ENCODE measurements at places on chromosomes 6 and 20. TPM values are rescaled to one million over a fixed set of nuclear protein-coding genes. Genes with fewer than 3 reads are reported as not detected.

PPP1R14C gene
- 0.52 TPM for total RNA-seq

MYMX gene
- not detected for total RNA-seq

SLC17A2 gene
- not detected for total RNA-seq

SOX4 gene
- total RNA-seq, result 30.3 TPM

HLA-DQA2 gene
- total RNA-seq, result 5.7 TPM

TMEM242 gene
- total RNA-seq, result 12.9 TPM

RNF144B gene
- total RNA-seq, result 34.0 TPM

RAET1L gene
- total RNA-seq, result not detected

LTB gene
- total RNA-seq, result 0.42 TPM

CDH22 gene
- total RNA-seq, result 0.23 TPM

SLC24A3 gene
- total RNA-seq, result 17.1 TPM

REPS1 gene
- total RNA-seq, result 89.5 TPM

CDH4 gene
- 0.26 TPM for total RNA-seq

ADGB gene
- total RNA-seq, result not detected

PSORS1C1 gene
- 0.10 TPM for total RNA-seq

ULBP3 gene
- 4.5 TPM for total RNA-seq

FLRT3 gene
- total RNA-seq, result 77.7 TPM

TENT5A gene
- total RNA-seq, result 21.6 TPM

DAAM2 gene
- 23.0 TPM for total RNA-seq

FAM135A gene
- 33.7 TPM for total RNA-seq

NCR2 gene
- not detected for total RNA-seq

BLOC1S5 gene
- 10.1 TPM for total RNA-seq

PLTP gene
- total RNA-seq, result 101 TPM

TXLNB gene
- 0.94 TPM for total RNA-seq

RNF182 gene
- total RNA-seq, result 0.89 TPM

COL12A1 gene
- 40.4 TPM for total RNA-seq

MRPL18 gene
- total RNA-seq, result 69.6 TPM

ADIG gene
- not detected for total RNA-seq

GRM4 gene
- 0.21 TPM for total RNA-seq

RHAG gene
- not detected for total RNA-seq

LTA gene
- not detected for total RNA-seq

SLC17A1 gene
- total RNA-seq, result not detected

FAM209A gene
- not detected for total RNA-seq

CRISP3 gene
- 117 TPM for total RNA-seq

C6orf132 gene
- total RNA-seq, result 69.3 TPM

SLC22A7 gene
- not detected for total RNA-seq

PRICKLE4 gene
- 14.2 TPM for total RNA-seq

TP53TG5 gene
- total RNA-seq, result 1.2 TPM

VSTM2L gene
- 7.1 TPM for total RNA-seq

BPI gene
- not detected for total RNA-seq

PTK6 gene
- 55.1 TPM for total RNA-seq

FAM83B gene
- total RNA-seq, result 24.9 TPM

CPXM1 gene
- total RNA-seq, result 3.0 TPM

BEND3 gene
- total RNA-seq, result 7.0 TPM

CASS4 gene
- 0.91 TPM for total RNA-seq

CCN2 gene
- total RNA-seq, result 70.9 TPM

MYL9 gene
- 1,028 TPM for total RNA-seq

HDDC2 gene
- 83.1 TPM for total RNA-seq

ANGPT4 gene
- 0.99 TPM for total RNA-seq

CALHM4 gene
- total RNA-seq, result not detected

RGS19 gene
- total RNA-seq, result 10.3 TPM

ALDH8A1 gene
- 1.3 TPM for total RNA-seq

HMGN3 gene
- 64.1 TPM for total RNA-seq

TLDC2 gene
- 0.36 TPM for total RNA-seq

WFDC5 gene
- 0.78 TPM for total RNA-seq

DNAAF9 gene
- 36.1 TPM for total RNA-seq

TRIM39 gene
- 13.8 TPM for total RNA-seq

ZBTB9 gene
- 11.1 TPM for total RNA-seq
